ENCODE measurements at places on chromosomes 3 and 15.

- DNase-seq: no peak
Measured at GRCh38 chr3:178304758-178305467, 231.3 kb upstream of the KCNMB2 start.

GRCh38 chr15:68330901-68331300 lies 53.4 kb downstream of the FEM1B start:
- DNase-seq: no peak

DNA sequence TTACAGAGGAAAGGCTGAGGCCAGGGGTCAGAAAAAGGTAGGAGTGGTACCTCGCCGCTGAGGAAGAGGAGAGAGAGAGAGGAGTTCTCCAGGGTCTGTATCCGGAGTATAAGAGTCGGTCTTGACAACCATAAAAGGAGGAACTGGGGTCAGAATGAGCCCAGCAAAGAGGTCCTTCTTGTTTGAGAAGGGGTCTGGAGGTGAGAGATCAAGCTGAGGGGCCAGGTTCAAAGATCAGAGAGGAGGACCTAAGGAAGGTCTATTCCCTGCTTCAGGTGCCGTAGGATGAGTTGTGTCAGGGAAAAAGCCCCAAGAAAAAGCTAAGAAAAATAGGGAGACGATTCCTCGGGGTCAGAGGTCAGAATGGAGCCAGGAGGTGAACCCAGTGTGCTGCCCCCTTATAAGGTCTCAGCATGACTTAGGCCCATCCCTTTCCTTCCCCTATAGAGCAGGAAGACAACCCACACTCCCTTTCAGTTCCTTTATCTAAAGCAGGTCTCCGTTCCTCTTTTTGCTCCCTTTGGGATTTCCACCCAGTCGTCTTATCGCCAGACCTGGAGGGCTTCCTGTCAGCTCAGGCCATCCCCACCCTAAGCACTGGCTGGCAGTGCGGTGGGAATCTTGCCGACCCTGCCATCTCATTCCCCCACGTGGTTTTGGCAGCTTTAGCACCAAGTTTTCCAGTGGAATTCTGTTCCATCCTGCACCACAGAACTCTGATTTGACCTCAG lies 651 bp downstream of the MTMR14 start:
- DNase-seq: no peak

- DNase-seq: no peak
Measured at GRCh38 chr15:45618813-45619212, 16.0 kb upstream of the SQOR start.

GRCh38 chr15:38662033-38662802 lies 97.6 kb upstream of the RASGRP1 start:
- no peak for DNase-seq

DNA sequence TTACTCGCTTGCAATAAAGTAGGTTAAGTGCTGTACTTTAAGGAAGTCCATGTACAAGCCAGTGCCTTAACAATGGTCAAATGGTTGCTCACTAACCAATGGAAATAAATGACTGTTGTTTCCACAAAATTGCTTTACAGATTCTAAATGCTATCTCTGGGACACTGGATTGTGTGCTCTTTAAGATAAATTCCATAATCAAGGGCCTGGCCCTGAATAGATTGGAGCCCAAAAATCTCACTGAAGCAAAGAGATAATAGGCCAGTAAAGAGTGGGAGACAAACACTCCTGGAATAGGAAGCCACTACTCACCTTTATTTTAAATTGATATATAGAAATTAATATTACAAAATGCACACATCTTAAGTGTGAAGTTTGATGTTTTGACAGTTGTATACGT lies 62.4 kb upstream of the GOLGA6B start:
- no peak for DNase-seq

DNA sequence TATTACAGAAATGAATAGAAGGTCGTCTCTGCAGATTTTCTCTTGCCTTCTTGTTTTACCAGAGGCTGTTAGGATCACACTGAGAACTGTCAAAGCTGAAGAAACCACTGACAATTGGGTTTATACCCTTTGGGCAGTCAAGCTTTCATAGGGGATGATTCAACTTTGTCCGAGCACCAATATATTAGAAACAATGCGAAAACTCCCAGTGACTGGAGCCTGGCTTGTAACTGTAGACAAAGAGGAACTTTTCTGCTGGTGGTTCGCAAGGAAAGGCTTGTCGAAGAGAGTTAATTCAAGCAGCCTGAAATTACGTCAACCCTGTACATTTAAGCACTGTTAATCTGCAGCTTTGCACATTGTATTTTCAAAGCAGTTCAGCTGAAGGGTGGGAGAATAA lies 193.2 kb upstream of the ZNF385D start:
- no peak for DNase-seq

DNA sequence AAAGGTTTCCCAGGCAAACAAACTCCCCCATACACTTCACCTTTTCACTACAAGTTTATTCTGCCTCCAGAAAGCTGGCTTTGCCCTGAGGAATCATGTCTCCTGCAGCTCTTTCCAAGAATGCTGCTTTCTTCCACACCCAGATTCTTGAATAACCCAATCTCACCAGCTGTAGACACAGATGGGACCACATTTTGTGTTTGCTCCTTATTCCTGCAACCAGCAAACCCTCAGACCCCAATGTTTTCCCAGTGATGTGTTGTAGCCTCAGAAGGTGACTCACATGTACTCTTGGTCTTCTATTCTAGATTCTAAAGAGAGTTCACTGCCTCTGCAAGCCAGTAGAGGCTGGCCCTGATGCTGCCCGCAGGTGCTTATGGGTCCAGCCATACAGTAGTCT lies 23.6 kb upstream of the TRIM59 start:
- DNase-seq: no peak

DNA sequence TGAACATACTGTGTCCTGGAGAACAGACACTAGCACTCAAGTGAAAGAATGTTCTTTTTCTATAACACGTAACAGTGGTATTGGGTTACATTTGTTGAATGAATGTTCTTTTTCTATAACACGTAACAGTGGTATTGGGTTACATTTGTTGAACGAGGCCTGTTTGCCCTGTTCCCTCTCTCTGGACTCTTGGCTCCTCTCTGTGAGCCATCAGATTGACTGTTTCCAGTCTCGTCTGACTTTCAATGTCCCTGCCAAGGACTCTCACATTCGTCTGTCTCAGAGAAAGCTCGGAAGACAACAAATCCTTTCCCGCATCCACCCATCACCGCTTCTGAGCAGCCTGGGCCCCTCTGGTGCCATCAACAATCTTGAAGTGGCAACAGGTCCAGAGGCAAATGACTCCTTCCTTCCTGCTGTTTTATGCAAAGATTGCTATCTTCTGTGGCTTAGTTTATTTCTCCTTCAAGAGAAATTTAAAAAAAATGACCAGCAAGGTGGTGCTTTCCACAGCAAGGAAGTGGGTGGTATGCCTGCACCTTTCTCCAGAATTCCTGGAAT lies 8.0 kb downstream of the TMEM45A start:
- DNase-seq: peak; percentile 40

DNA sequence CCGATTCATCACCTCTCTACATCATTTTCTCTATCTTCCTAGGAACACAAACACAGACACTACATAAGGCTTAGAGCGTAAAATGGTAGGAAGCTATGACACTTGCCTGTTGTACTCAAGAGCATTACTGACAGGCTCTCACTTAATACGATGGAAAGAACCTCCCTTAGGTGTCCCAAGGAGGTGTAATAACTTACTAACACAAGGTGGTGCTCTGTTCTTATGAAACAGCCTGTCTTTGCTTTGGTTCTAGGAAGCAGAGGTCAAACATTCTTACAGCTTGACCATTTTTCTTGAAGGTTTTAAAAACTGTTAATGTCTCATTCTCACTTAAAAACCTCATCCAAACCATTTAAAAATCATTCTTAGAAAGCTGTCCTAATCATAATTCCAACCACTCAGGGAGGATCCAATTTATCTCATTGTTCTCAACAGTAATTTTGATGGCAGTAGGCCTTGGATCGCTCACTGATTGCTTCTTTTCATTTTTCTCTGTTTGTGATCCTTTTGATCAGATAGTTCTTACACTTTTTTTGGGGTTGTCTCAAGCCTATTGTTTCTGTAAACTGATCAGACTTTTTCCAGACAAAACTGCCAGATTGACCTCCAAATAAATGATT lies 317.8 kb upstream of the AGTR1 start:
- peak; percentile 37 for DNase-seq

DNA sequence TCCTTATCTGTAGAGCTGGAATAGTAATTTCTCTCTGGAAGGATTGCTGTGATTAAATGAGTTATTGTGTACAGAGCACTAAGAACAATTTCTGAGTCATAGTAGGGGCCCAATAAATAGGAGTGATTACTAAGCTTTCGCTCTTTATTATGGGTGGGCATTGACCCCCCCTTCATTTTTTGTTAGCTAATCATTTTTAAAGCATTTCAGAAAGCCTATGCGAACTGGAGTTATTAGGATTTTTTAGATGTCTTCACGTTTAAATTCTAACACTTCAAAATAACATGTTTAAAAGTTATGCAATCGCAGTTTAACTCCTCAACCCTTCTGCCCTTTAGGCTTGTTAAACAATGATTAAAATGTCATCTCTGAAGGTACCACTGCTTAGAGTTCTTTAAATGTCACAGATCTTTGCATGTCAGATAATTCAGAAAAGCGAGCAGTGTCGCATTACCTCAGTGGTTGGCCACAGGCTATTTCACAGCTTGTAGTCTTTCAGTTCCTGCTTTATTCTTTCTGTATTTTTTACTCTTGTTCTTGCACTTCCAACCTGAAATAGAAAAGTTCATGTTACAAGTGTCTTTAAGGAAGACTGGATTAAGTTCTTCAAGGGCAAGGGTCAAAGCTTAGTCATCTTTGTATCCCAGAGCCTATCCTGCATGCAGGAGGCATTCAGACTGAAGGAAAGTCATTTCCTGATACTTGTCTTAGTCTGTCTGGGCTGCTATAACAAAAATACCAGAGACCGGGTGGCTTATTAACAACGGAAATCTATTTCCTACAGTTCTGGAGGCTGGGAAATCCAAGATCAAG lies 102.9 kb downstream of the FNDC3B start:
- no peak for DNase-seq

GRCh38 chr3:117191245-117191644 lies 481.7 kb downstream of the TUSC7 start:
- DNase-seq: no peak

GRCh38 chr3:12247411-12247810 lies 41.5 kb upstream of the PPARG start:
- DNase-seq: no peak

DNA sequence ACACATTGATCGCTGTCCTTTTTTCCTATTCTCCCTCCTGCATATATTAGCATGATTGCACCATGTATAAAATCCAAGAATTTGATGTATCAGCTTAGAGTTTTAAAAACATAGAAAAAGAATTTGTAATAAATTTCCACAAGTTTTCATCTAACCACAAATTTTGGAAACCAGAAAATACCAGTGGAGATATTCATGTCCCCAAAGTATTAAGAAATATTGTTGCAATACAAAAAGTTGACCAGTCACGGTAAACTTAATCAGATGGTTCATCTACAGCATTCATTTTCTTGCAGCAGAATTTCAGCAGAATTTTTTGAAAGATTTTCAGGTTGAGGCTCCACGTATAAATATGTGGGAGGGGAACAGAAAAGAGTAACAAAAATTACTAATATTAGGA lies 500.9 kb upstream of the MDFIC2 start:
- DNase-seq: no peak

- DNase-seq: no peak
Measured at GRCh38 chr15:25233766-25234350, 205.0 kb downstream of the UBE3A start.

- DNase-seq: no peak
Measured at GRCh38 chr15:38532728-38533127, 31.9 kb downstream of the RASGRP1 start.

DNA sequence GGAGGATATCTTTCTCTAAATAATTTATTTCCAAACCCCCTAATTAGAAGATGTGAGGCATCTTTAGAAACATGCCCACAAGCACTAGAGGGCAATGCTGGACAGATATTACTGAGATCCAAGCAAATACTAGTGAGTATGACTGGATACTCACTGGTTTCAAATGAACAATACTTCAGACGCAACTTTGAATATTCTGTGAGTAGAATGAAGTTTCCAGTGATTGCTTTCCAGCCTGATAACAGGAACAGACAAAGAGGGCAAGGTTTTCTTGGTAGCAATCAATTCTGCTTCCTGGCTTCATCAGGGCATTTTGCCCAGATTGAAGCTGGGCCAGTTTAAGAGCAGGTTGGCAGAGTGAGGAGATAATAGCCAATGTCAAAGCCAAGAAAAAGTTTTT lies 442.6 kb upstream of the PDZRN3 start:
- no peak for DNase-seq

DNA sequence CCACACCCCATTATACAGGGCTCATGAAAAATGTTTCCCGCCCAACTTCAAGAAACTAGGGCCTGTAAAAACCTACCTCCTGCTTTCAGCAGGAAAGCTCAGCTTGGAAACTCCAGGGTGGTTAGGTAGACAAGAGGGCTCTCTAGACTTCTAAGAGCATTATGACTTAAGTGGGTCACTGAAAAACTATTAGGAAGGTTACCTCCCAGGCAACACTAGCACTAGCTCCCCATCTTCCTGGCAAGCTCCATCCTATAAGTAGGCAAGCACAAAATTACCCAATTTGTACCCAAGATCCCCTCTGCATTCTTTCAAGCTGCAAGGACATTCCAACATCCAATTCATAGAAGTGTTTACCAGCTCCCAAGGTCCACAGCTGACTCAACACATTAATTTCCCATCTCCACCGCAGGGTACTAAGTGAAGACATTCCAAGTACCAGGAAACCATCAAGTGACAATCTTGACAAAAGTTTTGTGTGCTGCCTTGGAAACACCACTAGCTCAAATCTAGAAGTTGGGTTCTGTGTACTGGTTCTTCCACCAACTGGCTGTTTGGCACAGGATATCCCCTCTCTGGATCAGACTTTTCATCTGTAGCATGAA lies 46.9 kb downstream of the WNT5A start:
- no peak for DNase-seq

DNA sequence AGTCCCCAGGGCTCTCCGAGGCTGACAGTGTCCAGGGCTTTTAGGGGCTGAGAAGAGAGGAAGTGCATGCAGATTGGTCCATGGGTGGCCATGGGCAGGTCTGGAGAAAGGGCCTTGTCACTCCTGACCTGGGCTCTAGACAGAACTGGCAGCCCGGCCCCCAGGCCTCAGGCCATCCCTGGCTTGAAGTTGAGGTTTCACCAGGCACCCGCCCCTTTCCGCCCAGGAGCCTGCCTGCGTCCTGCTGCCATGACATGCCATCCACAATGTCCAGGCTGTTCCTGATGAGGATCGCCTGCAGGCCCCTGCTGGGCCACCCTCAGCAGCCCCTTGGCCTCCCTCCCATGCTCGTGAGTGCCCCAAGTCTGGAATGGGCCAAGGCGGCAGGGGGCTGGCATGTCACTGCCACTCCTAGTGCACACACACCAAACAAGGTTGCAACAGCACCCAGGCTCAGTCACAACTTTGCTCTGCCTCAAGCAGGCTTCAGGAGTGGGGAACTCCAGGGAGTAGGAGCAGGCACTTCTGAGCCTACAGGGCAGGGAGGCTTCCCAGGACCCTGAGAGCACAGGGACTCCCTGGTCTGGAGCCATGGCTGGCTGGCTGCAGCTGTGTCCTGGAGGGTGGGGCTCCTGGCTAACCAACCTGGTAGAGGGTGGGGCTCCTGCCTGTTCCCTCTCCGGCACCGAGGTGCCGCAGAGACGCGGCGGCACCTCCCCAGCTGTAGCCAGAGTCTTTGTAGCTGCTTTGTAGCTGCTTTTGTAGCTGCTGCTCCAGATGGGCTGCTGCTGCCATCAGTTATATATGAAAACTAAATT lies 1457.1 kb upstream of the GBE1 start:
- DNase-seq: no peak

- DNase-seq: no peak
Measured at GRCh38 chr3:56795097-56795828, 6.5 kb downstream of the ARHGEF3 start.
